HFFc6 (cell line): ENCODE measurements at places on chromosomes 2 and 18.

GRCh38 chr2:9717886-9718451 is 87.2 kb upstream of the YWHAQ start:
- DNase-seq = no peak

DNA sequence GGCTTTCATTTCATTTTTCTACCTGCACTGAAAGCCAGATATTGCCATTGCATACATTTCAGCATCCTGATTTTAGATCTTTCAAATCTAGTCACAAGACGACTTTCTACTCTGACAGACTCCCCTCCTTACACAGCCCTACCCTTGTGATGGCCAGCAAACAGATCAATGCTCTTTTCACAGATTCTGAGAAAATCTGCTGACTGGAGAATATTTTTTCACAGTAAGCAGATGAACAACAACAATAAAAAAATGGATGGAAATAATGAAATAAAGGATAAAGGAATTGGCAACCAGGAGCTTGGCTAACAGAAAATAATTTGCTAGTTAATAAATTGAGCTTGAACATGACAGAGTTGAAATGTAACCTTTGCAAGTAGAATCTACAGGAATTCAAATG is 527.2 kb downstream of the IRS1 start:
- DNase-seq = no peak

DNA sequence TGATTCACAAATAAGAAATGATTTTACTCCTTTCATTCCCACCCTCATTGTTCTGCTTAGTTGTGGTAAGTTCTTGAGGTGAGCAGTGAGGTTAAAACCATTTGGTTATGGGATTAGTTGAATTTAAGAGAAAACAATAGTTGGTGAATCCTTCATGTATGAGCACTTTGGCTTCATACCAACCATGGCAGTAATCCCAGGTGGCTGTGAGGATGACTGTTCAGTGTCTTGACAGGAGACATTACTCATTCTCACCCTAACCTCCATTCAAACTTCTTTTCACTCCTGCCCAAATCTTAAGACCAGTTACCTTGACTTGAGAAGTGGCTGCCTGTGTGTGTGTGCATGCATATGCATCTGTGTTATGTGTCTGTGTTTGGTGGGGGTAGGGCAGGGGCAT is 143.1 kb downstream of the SETBP1 start:
- DNase-seq = no peak

GRCh38 chr2:56587456-56587855 is 403.7 kb downstream of the CCDC85A start:
- no peak for DNase-seq

DNA sequence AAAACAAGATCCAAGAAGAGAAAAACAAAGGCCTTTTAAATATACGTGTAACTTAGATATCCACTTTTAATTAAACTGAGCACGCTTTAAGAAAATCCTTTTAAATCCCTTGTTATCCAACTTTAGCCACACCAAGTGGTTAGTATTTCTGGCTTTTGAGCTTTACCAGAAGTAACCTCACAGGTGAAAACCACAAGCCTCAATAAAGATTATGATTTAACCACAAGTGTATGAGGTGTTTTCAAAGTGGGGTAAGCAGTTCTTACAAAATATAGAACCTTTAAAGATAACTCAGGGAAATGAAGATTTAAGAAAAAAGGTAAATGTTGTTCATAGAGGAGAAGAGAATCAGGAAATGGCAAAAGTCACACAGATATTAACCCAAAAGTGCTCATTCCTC is 58.4 kb upstream of the CDCA7 start:
- DNase-seq = no peak
